ENCODE measurements at places on chromosomes 7 and 10. TPM values are rescaled to one million over a fixed set of nuclear protein-coding genes. Genes with fewer than 3 reads are reported as not detected.

DNA sequence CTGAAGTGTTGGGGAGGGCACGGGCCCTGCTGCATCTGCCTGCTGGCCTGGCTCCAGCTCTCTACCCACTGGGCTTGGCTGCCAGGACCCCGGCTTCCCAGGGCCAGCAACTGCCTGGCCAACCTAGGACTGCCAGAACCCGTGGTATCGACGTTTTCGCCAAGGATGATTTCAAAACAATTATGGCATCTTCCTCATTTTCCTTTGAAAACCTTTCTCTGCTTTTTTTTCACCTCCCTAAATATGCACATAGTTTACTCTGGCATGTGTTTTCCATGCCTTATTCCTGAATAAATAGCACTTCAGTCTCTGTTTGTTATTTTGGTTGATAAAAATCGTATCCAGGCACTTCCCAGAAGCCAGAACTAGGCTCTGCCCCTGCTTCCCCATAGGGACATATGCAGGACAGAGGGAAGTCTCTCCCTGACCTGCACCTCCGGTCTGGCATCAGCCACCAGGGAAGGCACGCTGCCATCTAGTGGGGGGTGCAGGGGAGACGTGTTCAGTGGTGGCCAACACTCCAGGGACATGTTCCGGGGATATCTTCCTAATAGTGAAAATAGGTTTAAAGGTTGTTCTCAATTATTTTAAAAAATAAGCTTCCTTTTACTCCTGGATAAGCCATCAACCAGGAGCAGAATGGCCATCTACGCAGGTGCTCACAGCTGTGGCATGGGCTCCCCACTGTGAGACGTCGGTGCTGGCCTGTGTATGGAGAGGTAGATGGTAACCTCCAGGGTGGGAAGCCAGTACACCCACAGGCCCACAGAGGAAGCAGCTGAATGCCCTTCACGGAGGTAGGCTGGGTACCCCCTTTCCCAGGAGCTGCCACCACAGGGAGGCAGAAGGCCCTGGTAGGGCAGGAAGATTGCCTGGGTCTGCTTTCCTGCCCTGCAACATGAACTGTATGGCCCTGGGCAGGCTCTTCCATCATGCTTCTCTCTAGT lies 30.7 kb upstream of the ANTXRL start:
- DNase-seq: peak; percentile 15

DNA sequence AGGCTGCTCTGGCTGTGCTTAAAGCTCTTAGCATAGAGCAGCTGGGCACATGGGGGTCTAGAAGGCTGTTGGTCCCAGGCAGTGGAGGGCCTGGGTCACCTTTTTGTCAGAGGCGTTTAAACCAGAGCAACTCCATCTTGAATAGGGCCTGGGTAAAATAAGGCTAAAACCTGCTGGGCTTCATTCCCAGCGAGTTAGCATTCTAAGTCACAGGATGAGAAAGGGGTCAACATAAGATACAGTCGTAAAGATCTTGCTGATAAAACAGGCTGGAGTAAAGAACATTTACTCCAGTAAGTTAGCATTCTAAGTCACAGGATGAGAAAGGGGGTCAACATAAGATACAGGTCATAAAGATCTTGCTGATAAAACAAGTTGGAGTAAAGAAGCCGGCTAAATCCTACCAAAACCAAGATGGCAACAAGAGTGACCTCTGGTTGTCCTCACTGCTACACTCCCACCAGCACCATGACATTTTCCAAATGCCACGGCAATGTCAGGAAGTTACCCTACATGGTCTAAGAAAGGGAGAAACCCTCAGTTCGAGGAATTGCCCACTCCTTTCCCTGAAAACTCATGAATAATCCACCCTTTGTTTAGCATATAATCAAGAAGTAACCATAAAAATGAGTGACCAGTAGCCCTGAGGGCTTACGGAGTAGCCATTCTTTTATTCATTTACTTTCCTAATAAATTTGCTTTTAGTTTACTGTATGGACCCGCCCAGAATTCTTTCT lies 96.8 kb upstream of the PCBD1 start:
- DNase-seq: no peak

The MACROH2A2 gene
- total RNA-seq: 0.59 TPM

DNA sequence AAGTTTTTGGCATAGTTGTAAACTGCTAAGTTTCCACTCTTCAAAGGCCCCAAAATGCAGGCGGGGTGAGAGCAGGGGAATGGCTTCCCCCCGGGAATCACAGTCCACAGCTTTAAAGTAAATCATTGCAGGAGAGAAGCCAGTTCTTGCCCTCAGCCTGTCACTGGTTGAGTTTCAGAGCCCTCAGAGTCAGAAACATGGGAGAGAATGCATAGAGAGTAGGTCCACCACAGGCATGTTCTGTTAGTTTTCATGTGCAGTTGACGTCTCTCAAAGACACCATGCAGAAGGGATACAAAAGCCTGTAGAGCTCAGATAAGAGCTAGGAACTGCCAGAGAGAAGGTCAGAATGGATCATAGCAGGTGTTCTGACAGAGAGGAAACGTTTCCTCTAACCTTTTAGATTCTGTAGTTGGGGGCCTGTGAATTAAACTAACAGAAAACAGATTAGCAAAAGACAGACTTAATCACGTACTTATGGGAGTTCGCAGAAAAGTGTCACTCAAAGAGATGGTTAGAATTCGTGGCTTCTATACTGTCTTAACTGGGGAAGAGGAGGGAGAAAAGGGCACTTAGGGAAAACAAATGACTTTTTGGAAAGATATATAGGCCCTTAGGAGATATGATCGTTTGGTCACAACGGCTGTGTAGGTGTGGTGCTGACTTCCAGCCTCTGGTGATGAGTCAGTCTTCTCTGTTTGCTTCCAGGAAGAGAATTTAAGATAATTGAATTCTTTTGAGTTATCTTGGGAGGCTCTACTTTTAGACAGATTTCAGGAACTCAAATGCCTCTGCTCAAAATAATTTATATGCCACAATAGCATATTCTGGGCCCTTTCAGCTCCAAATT lies 48.0 kb upstream of the MSRB2 start:
- no peak for DNase-seq

DNA sequence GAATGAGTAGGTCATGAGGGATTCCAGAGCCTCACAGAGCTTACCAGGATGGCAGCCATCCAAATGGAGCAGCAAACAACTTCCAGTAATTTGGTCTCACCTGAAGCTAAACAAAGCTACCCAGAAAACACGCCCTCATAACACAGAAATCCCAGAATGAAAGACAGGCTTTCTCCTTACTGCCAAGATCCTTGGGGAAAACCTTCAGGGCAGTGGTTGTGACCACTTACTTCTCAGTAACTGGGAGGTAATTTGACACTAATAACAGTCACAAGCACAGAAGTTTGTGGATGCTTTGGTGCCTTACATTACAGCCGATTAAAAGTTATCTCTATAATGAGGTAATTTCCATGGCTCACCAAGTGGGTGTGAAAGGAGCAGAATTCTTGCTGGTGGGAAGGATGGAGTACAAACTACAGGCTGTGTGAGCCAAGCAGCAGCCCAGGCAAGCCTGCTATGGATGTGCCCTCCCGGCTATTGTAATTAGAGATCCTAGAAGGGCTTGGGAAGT lies 10.4 kb downstream of the WDR91 start:
- no peak for DNase-seq

DNA sequence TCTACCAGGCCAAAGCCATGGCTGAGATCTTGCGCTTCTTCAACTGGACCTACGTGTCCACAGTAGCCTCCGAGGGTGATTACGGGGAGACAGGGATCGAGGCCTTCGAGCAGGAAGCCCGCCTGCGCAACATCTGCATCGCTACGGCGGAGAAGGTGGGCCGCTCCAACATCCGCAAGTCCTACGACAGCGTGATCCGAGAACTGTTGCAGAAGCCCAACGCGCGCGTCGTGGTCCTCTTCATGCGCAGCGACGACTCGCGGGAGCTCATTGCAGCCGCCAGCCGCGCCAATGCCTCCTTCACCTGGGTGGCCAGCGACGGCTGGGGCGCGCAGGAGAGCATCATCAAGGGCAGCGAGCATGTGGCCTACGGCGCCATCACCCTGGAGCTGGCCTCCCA lies 142.7 kb downstream of the GRM3 start:
- DNase-seq: no peak

DNA sequence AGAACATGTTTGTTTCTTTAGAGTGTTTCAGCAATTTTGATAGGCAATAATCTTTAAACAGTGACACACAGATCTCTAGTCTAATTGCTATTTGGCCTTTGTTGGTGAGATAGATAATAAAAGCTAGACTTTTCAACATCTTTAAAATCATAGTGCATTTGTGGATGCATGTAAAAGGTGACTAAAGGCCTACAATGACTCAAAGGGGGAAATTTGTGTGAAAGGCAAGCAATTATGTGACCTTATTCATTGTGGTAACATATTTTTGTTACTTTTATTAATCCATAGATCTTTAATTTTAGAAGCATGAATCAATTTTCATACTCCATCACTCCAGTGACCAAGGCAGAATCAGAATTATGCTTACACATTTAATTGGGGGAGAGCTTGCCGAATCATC lies 299.7 kb downstream of the DGKB start:
- no peak for DNase-seq

DNA sequence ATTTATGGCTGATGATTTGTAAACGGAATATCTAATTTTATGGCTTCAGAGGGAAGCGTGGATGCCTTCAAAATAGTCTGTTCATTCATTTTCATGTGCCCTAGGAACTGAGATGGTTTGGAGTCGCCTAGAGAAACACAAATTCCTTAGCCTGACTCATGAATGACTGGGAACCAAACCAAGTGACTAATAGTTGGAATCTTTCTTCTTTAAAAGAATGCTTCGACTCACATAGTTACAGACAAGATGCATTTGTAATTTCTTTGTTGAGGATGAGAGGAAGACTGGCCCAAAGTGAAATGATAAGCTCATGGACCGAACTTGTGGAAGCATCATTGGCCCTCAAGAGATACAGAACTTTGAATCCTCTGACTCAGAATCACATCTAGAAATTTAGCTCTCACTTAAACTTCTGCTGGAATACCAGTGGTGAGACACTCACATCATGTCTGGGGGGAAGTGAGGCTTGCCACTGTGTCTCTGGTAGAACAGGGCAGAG lies 1107.2 kb downstream of the NRG3 start:
- DNase-seq: no peak
